ENCODE measurements at places on chromosomes 1 and 21.

GRCh38 chr21:18620436-18620835 lies 216.9 kb upstream of the TMPRSS15 start:
- DNase-seq: no peak

GRCh38 chr1:1345384-1345783 lies 3.8 kb downstream of the DVL1 start:
- DNase-seq: no peak

GRCh38 chr1:167938080-167938636 lies 1.3 kb upstream of the MPC2 start:
- DNase-seq: no peak

GRCh38 chr1:118186026-118186425 lies 998 bp upstream of the SPAG17 start:
- DNase-seq: no peak
